H1 (cell line): ENCODE measurements at places on chromosomes 16 and 17. TPM values are rescaled to one million over a fixed set of nuclear protein-coding genes. Genes with fewer than 3 reads are reported as not detected.
A peak's percentile ranks its signal among the peaks of the same experiment; 100 is the strongest.

- no peak for DNase-seq
Observed at GRCh38 chr17:28693869-28694268, 17.8 kb downstream of the PROCA1 start.

GRCh38 chr17:43760254-43760852, 1.8 kb upstream of the SOST start:
- DNase-seq = peak; percentile 98

DNA sequence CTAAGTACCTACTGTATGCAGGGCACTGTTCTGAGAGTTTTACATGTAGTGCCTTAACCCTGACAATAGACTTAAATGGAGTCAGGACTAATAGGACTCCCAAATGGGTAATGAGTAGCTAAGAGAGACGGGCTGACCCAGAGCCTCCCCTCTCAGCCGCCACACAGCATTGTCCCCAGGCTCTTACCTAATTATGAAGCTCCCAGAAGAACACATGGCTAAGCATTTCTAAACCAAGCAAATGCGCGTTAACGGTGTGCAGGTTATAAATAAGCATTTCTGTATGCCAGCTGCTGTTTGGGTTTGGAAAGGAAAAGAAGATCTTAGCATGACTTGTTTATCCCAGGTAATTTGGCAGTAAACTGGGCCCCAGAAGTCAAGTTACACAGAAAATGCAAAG, 14.3 kb downstream of the KATNIP start:
- DNase-seq = no peak

DNA sequence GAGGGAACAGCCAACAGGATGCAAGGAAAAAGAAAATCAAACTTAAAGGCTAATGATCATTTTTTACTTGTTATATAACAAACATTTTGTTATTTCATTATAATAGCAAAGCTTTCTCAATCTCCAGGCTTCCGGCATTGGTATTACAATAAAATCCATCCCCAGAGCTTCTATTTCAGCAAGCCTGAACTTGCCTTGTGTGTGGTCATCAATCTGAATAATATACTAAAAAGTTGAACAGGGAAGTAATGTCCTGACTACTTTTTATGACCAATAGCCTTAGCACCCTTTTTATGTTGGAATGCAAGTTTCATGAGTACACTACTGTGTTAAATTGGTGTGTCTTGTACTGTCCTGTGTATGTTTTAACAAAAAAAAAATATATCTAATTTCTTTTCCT, 27.1 kb upstream of the VWA3A start:
- no peak for DNase-seq

DNA sequence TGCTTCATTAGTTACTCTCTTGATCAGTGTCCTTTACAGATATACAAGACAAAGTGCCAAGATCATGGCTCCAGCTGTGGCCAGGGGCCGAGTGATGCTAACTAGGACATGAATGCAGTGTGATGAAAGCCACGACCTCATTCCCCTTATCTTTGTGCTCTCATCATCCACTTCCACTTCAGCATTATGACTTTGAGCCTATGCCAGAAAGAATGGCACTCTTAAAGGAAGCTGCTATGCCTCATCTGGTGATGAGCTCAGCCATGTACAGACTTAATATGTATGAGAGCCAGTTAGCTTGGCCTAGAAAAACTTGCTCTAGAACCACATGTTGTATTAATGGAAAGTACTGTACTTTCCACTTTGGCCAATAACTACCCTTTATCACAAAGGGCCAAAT, 179.1 kb downstream of the TOX3 start:
- no peak for DNase-seq

DNA sequence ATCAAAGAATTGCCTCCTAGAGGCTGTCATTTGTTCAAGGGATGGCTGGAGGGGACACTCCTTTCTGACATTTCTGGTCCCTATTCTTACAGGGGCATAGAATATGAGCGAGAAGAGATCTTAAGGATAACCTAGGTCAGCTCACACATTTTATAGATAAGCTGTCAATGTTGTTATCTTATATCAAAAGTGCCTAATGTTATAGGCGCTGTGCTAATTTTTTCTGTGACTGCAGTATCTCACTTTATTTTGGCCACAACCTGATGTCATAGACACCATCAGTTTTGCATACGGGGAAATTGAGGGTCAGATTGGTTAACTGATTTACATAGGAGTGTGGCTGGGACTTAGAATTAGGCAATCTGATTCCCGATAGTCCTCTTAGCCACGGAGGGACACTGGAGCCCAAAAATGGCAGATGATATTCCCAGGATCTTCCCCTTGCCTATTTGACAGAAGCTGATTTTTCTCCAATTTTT, 1.2 kb downstream of the CPD start:
- DNase-seq = no peak

- DNase-seq = no peak
Observed at GRCh38 chr17:70110443-70110880, 35.4 kb downstream of the KCNJ16 start.

DNA sequence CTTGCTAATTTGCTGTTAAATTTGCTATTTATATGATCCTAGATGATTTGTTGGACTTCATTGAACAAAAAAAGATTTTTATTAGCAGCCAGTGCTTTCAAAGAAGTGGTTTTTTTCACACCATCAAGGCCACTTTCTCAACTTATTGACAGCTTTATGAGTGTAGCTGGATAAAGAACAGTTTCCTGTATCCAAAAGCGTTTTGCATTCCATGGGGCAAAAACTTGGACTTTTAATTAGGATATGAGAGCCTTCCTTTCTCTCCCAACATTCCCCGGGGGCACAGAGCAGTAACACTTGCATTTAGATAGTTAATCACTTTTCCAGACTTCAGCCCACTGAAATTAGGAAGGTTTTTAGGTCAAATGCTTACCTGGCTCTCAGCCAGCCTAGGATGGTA, 177.1 kb upstream of the ELAC2 start:
- no peak for DNase-seq

Gene SETD6
- total RNA-seq = 37.0 and 40.5 TPM in 2 replicates

Gene CWC25
- total RNA-seq = 13.1 and 15.8 TPM in 2 replicates

Gene IL21R
- total RNA-seq = 0.34 TPM in 2 replicates

Gene CCDC144A
- 1.6 and 1.7 TPM in 2 replicates for total RNA-seq

Gene OTOP3
- total RNA-seq = not detected in 2 replicates

Gene FN3K
- total RNA-seq = 13.6 and 14.2 TPM in 2 replicates
